ENCODE measurements at places on chromosomes 7 and 10.

DNA sequence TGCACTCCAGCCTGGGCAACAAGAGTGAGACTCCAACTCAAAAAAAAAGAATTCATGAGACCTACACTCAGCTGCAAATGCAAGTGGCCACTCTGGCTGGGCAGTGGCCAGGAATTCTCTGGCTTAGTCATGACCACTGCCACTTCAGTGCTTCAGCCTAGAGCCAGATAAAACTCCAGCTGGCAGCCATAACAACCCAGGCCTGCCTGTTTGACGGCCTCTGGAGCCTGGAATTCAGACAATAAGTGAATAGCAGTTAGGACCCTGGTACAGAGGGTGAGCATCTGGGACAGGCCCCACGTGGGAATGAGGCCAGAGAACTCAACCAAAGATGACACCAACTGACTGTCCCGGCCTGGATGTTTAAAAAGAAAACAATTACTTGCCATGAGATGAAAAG, 18.9 kb downstream of the RCC1L start:
- no peak for DNase-seq

DNA sequence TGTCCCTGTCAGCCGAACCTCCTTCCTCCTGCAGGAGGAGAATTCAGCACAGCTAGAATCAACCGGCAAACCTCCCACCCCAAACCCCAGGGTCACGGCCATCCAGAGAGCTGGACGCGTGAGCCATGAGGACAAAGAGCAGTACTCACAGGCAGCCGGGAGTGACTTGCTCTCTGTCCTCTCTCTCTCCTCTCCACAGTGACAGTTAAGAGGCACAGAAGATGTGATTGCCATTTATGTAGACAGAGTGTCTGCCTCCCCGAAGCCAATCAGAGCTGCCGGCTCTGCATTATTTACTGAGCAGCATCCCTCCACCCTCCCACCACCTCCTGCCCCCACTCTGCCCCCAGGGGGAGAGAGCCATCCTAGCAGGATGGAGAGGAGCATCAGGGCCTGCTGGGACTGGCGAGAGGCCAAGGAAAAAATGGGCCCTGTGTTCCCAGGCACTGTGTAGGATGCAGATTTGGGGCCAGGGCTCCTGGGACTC, 4.3 kb downstream of the DDC start:
- DNase-seq: no peak

DNA sequence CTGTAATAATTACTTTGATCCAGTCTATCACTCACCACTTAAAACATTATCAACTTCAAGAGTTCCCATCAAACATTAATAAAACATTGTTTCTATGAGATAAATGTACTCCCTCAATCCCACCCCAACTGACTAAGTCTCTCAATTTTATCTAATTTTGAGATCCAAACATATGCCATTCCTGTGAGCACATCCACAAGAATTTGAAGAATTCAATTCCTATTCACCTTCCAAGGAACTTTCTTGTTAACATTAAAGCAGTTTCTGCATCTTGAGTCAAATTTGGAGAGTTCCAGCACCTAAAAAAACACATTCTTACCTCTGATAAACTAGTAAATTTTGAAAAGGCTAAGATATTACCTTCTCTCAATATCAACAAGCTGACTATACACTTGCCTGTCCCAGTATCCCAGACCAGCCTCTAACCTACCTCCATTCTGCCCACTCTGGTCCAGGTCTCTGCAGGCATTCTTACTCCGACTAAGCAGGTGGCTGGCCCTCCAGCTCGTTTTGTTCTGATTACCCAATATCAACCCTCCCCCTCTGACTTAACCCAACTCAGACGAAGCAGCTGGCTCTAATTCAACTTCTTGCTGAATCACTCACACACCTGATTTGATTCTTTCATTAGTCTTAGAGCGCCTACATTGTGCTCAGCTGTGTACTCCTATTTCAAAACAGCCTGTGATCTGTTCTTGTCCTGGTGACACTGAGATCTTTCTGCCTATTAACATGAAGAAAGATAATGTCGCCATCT, 275.2 kb downstream of the IPMK start:
- DNase-seq: no peak

DNA sequence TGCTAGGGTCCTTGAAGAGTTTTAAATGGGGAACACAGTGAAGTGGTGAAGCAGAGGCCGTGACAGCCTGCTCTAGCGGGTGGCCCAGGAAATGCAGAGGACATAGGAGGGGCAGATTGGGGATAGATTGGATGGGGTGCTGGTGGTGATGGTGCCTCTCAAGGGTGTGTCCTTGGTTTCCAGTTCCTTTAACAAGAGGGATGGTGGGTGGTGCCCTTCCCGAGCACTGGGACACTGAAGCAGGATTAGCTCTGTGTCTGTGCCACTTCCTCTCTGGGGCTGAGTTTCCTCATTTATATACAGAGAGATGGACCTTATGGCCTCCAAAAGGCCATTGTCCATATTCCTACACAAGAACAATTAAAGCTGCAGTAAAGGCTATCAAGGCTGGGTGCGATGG, 285.5 kb downstream of the TCF7L2 start:
- no peak for DNase-seq

GRCh38 chr7:141558544-141559183, 7.5 kb downstream of the AGK start:
- no peak for DNase-seq

- no peak for DNase-seq
Observed at GRCh38 chr7:99840136-99840869, 12.5 kb downstream of the CYP3A43 start.

GRCh38 chr10:28496481-28496961, 36.4 kb upstream of the WAC start:
- no peak for DNase-seq

GRCh38 chr7:157508477-157508881, 171.7 kb downstream of the DNAJB6 start:
- no peak for DNase-seq

DNA sequence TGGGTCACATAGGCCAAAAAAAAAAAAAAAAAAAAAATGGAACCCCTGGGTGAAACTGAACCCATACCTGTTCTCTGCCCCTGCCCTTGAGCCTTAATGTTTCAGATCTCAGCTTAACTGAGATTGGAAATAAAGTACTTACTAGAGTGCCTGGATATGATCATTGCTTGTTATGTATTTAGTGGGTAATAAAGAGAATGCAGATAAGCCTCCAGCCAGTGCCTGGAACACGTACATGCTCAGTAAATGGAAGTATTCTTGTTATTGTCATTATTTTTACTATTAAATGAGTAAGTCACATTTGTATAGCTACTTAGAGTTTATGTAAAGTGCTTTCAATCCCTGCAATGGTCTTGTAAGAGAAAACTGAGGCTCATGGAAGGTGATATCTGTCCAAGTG, 14.7 kb downstream of the SLC16A12 start:
- DNase-seq: no peak

DNA sequence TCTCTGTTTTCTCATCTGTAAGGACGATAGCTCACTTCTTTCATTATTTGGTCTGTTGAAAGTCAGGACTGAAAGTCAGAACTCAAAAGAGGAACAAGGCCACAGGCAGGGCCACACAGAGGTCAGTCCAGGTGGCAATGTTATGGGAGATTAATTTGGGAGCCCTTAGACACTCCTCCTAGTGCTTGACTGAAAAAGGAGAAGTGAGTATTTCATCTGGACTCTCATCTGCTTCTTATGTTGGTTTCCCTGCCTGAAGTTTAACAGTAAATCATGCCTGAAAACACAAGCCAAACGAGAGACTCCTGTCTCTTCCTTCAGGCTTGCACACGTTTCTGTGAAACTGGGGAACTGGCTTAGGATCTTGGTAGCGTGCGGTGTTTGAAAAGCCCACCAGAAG, 248.5 kb downstream of the BUB3 start:
- no peak for DNase-seq

- no peak for DNase-seq
Observed at GRCh38 chr7:20438248-20438647, 107.5 kb downstream of the ITGB8 start.

DNA sequence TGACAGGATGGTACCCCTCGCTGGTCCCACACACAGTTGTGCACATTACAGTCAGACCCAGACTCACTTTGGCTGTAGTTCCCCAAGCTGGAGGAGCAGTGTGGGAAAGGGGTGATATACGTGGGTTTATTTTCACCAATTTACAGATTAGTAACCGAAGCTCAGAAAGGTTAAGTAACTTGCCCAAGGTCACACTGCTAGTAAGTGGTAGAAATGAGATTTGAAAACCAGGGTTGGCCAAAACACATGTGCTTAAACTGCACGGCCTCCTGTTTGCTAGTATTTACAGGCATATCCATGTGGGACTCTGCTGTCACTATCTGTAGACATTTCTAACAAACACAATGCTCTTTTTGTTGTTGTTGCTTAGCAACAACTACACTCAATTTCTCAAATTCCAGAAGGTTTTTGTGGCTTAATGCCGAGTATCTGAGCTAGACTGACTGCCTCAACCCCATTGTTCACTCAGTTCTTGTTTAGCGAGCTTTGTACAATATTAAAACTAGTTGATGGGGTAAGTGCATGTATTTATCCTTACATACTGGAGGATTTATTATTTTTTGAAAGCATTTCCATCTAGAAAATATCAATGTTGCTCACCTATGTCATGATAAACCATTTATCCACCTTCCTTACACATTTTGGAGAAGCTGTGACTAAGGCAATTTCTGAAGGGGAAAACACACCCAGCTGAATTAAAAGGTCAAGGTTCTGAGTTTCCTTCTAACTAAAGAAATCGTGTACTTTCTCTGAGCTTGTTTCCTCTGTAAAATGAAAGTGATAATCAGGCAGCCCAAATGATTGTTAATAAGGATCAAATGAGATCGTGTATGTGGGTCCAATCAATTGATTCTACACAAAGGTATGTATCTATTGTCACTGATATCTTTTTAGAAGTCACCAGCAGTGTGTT, 5.3 kb upstream of the TMEM139 start:
- DNase-seq: no peak

DNA sequence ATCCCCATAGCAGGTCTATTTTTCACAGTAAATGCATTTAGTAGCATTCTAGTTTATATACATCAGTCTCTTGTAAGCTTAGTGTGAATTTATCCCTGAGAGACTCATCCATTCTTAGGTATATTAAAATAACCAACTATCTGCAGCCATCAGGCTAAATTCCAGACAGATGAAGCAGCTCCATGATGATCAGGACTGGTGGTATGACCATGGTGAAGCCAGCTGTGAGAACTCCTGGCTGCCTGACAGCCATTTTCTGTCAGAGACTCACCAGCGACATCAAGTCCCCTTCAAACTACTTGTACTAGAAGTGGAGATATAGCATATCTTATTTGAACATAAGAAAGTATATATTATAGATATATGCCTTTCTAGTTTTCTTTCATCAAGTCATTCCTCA, 70.3 kb upstream of the GSDME start:
- DNase-seq: no peak

DNA sequence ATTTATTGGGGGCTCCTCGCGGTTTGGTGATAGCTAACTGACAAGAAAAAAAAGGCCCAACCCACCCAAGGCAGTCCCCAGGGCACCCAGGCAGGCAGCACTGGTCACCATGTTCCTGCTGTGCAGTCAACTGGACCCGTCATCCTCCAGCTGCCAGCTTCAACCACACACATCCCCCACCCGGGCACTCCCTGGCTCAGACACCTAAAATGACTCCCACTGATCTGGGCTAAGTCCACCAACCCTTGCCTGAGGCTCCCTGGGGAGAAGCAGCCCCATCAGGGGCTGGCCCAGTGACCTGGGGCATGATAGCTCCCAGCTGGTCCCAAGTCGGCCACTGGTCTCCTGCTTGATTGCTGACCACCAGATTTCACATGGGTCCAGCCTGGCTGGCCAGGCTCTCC, 161.8 kb downstream of the NRF1 start:
- no peak for DNase-seq

GRCh38 chr7:90668992-90669391, 72.9 kb downstream of the CDK14 start:
- no peak for DNase-seq

DNA sequence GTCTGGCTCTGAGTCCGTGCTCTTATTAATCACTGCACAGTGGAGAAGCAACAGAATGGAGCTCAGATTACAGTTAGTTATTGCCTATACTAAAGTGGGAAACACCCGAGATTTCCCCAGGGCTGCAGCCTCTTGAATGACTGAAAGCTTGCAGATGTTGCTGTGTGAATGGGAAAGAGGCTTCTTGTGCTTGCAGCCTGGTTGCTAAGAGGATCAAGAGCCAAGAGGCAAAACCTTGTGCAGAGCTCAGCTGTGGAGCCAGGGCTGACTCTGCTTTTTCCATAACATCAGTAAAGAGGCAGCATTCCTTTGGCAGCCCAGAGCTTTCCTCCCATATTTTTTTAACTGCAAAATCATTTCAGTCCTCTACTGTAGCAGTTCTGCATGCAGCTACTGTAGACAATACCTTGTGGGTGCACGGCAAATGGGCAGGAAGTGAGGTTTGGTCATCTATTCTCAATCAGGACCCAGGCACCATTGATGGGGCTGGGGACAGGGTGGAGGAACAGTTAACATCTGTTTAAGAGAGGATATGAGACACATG, 86.5 kb downstream of the RALA start:
- DNase-seq: no peak

- no peak for DNase-seq
Observed at GRCh38 chr7:31074120-31074383, 21.9 kb downstream of the ADCYAP1R1 start.

GRCh38 chr10:84607044-84607443, 278.7 kb downstream of the CCSER2 start:
- DNase-seq: no peak

- DNase-seq: no peak
Observed at GRCh38 chr10:122102869-122103525, 114.0 kb downstream of the TACC2 start.

DNA sequence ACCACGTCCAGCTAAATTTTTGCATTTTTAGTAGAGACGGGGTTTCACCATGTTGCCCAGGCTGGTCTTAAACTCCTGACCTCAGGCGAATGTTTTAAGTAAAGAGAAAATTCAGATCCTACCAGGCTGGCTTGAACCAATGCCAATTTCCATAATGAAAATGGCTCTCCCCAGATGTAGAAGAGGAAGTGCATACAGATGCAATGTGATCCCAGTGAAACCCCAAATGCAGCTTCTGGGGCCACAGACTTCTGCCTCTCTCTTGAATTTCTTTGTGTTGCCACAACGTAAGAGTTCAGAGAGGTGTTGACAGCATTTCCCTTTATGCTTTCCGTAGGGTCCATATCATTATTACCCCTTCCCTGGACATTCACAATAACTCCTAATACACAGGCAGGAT, 29.6 kb upstream of the GOT1 start:
- DNase-seq: no peak
